Activated CD8-positive, alpha-beta memory T cell treated with anti-CD3 and anti-CD28 coated beads, Interleukin-2, amount 50 U/mL, for 4 hours (primary cell): ENCODE measurements at places on chromosomes 3 and 15.
A peak's percentile ranks its signal among the peaks of the same experiment; 100 is the strongest.

GRCh38 chr3:50454481-50455070 lies 48.9 kb downstream of the CACNA2D2 start:
- DNase-seq, result no peak

- DNase-seq, result no peak
Observed at GRCh38 chr15:67880651-67881182, 40.9 kb upstream of the RNU6-1 start.

GRCh38 chr15:62138124-62138523 lies 27.0 kb downstream of the C2CD4B start:
- no peak for DNase-seq

GRCh38 chr15:29403772-29404171 lies 134.2 kb upstream of the NSMCE3 start:
- no peak for DNase-seq

DNA sequence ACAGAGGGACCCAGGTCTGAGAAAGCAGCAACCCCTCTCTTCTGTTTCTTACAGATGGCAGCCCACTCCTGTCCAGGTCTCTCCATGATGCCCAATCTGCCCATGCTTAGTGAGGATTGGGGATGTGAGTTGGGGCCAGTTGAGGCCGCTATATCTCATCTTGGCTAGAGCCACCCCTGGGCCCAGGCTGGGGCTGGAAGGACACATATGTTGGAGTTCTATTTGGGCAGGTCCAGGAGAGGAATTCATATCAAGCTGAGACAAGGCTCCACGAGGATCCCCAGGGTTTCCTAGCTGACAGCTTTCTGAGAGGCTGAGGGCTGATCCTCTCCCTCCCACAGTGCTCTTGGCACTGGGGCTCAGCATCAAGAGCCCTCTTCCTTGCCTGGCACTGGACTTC lies 11.4 kb downstream of the TGM5 start:
- DNase-seq, result no peak

GRCh38 chr15:91508633-91509032 lies 344.9 kb upstream of the SLCO3A1 start:
- DNase-seq, result no peak

DNA sequence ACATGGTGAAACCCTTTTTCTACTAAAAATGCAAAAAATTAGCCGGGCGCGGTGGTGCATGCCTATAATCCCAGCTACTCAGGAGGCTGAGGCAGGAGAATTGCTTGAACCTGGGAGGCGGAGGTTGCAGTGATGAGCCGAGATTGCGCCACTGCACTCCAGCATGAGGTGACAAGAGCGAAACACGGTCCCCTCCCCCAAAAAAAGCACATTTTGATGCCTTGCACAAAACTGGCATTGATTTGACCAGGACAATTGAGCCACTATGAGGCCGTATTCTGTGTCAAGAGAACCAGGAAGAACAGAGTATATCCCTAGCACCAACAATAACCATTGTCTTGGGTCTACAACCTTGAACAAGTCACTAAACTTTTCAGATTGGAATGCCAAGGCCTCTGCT lies 50.6 kb downstream of the SH3BP5 start:
- DNase-seq, result no peak

DNA sequence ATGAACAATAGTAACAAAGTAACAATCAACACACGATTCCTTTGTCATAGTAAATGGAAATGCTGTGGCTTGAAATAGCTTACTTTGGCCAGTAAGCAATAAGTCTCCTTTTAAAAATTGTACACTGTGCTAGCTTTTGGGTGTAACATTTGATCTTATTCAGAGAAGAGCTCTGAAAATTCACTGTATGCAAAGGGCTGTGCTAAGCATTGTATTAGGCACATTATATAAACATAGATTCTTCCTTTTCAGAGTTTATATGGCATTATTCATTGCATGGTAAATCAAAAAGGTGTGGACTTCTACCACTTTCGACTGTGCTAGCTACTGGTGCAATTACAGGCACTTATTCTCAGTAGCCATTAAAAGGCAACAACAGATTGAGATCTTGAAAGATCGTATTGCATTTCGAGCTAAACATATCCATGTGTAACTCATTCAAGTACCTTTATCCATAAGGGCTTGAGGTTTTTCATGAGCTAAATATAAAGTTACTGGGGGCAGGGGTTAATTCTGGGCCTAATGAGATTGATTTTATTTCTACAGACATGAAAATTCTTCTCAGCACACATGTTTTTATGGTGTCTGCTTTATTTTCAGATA lies 246.8 kb downstream of the NR1D2 start:
- no peak for DNase-seq

DNA sequence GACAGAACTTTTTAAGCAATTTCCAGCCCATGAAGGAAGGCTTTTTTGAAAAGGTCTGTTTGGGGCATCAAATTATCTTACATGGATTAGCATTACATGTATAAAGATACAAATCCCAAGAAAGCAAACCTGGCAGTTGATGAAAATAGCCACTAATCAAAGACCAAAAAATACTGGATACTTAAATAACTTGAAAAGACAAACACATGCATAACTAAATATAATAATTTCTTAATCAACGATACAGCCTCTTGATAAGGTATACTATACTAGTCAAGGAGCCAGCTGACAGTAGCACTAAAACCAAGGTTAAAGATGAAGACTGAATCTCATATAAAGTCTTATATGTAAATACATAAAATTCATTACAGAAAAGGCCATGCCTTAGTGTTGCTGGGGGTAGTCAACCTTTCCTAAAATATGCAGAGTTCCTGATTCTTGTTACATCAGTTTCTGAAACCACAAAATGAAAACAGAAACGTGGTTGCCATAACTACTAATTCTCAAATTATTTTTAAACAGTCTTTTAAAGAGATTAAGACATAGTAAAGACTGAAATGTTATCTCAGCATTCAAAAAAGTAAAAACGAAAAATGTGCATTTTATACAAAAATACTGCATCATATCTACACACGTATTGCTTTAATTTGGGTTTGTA lies 2.0 kb downstream of the ANKRD28 start:
- no peak for DNase-seq

DNA sequence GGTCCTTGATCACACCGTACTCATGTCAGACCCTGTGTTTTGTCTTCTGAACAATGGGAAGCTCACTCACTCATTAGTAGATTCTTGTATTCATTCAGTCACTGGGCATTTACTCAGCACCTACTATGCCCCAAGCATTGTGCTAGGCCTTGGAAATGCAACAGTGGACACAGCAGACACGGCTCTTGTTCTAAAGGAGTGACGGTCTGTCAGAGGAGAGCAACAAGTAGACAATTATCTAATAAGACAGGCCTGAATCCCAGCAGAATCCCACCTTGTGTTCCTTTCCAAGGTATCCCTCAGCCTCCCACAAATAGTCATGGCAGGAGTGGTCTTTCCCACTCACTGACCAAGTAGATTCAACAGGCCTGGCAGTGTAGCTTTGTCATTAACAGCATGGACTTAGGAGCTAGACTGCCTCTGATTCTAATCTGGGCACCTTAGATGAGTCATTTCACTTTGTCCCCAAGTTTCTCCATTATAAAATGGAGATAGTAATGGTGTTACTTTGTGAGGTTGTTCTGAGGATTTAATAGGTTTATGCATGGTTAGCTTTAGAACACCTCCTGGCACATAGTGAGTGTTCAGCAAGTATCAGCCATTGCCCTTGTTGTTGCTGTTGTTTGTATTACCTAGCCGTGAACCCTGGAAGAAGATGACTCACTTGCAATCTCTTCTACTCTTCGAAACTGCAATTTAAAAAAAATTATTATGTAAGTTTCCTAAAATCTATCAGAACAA lies 69.1 kb downstream of the SSUH2 start:
- DNase-seq, result no peak

- no peak for DNase-seq
Observed at GRCh38 chr3:114928989-114929640, 218.0 kb downstream of the ZBTB20 start.

- DNase-seq, result no peak
Observed at GRCh38 chr3:173912126-173912525, 514.6 kb downstream of the NLGN1 start.

GRCh38 chr15:56919609-56920366 lies 1.3 kb downstream of the TCF12 start:
- peak; percentile 19 for DNase-seq
